Breast epithelium (tissue), 4 donors: ENCODE measurements at places on chromosomes 4 and X. TPM values are rescaled to one million over a fixed set of nuclear protein-coding genes. Genes with fewer than 3 reads are reported as not detected.
A peak's percentile ranks its signal among the peaks of the same experiment; 100 is the strongest.

Gene NPY2R
- total RNA-seq, result 1.6 TPM

Gene HHIP
- under 0.01 TPM for total RNA-seq

Gene LINC00632
- 133 TPM for total RNA-seq

Gene C4orf50
- under 0.01 TPM for total RNA-seq

DNA sequence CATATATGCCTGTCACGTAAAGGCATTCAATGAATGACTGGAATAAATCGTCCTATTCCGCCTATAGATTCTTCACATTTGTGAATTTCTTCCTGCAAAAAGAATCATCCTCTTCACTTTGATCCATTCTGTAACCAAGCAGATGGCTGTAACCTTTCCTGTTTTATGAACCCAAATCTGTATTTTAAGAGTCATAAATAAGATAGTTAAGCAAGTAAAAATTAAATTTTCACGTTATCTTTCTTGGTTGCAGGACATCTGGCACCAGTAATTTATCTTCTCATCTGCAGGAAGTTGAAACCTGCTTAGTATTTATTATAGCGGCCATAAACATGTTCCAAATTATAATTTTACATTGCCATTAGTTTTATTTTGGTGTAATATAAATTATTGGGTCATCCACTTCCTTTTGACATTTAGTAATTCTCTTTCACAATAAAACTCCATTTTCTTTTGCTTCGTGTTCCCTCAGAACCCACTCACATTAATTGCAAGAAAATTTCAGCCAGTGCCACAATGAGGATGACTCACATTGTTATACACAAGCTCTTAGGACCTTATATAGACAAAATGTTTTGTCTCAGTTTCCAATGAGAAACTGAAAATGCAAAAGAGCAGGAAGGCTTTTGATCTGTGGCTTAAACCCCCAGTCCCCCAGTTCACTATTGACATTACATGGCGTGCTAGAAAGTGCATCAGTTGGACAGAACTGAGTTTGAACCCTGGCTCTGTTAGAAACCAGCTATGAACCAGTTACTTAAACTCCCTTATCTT, 51.1 kb downstream of the TMEM156 start:
- no peaks in the 10 kb centered on the region for H3K4me1 ChIP-seq
- H3K27me3 ChIP-seq, result no peaks in the 10 kb centered on the region
- H3K36me3 ChIP-seq, result no peaks in the 10 kb centered on the region
- no peak for DNase-seq
- no peak overlapping the region for H3K27ac ChIP-seq
- no peak overlapping the region for H3K4me3 ChIP-seq

- DNase-seq, result no peak
- H3K27me3 ChIP-seq, result no peaks in the 10 kb centered on the region
- H3K36me3 ChIP-seq, result no peaks in the 10 kb centered on the region
- H3K4me1 ChIP-seq, result no peaks in the 10 kb centered on the region
- no peak overlapping the region for H3K4me3 ChIP-seq
Observed at GRCh38 chr4:37533286-37534033, 152.7 kb downstream of the RELL1 start.

- no peaks in the 10 kb centered on the region for H3K4me1 ChIP-seq
- no peaks in the 10 kb centered on the region for H3K27me3 ChIP-seq
- no peaks in the 10 kb centered on the region for H3K36me3 ChIP-seq
- H3K4me3 ChIP-seq, result no peak overlapping the region
Observed at GRCh38 chrX:151009582-151009981, 26.4 kb downstream of the HMGB3 start.

GRCh38 chr4:8901335-8901734, 29.7 kb upstream of the HMX1 start:
- DNase-seq, result no peak
- no peak overlapping the region for H3K4me3 ChIP-seq
- H3K27me3 ChIP-seq, result peaks cover 31% of the 10 kb centered on the region
- H3K36me3 ChIP-seq, result no peaks in the 10 kb centered on the region
- H3K27ac ChIP-seq, result no peak overlapping the region

GRCh38 chr4:142528433-142528832, 317.7 kb downstream of the INPP4B start:
- no peak for DNase-seq
- H3K36me3 ChIP-seq, result no peaks in the 10 kb centered on the region
- H3K27me3 ChIP-seq, result no peaks in the 10 kb centered on the region
- no peaks in the 10 kb centered on the region for H3K4me1 ChIP-seq
- H3K4me3 ChIP-seq, result no peak overlapping the region
- no peak overlapping the region for H3K27ac ChIP-seq

GRCh38 chr4:82754513-82755165, 44.0 kb downstream of the SCD5 start:
- H3K4me1 ChIP-seq, result no peaks in the 10 kb centered on the region
- H3K27ac ChIP-seq, result peak overlapping the region; percentile 10
- H3K4me3 ChIP-seq, result no peak overlapping the region
- H3K27me3 ChIP-seq, result no peaks in the 10 kb centered on the region
- no peak for DNase-seq
- H3K36me3 ChIP-seq, result no peaks in the 10 kb centered on the region

GRCh38 chrX:47177079-47177478, 16.6 kb upstream of the UBA1 start:
- peak overlapping the region; percentile 38 for H3K27ac ChIP-seq
- peaks cover 92% of the 10 kb centered on the region for H3K27me3 ChIP-seq
- no peak for DNase-seq
- no peaks in the 10 kb centered on the region for H3K4me1 ChIP-seq
